ENCODE measurements at places on chromosomes 4 and X.

DNA sequence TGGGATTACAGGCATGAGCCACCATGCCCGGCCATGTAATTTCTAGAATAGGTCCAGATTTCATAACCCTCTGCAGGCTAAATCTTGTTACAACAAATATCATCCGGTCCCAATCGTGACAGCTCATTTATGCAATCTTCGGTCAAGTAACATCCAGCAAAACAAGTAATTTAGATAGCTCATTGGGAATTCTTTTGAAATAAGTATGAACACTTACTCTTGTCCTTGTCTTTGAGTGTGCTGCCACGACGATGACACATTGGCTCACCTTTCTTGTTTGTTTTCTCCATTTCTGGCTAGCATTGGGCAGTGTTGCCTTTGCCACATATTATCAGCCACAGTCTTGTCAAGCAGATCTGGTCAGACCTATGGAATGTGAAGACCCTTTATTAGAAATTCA is 92.0 kb downstream of the PHEX start:
- no peak for DNase-seq

- no peak for DNase-seq
Observed at GRCh38 chrX:13499736-13500135, 69.7 kb upstream of the EGFL6 start.

DNA sequence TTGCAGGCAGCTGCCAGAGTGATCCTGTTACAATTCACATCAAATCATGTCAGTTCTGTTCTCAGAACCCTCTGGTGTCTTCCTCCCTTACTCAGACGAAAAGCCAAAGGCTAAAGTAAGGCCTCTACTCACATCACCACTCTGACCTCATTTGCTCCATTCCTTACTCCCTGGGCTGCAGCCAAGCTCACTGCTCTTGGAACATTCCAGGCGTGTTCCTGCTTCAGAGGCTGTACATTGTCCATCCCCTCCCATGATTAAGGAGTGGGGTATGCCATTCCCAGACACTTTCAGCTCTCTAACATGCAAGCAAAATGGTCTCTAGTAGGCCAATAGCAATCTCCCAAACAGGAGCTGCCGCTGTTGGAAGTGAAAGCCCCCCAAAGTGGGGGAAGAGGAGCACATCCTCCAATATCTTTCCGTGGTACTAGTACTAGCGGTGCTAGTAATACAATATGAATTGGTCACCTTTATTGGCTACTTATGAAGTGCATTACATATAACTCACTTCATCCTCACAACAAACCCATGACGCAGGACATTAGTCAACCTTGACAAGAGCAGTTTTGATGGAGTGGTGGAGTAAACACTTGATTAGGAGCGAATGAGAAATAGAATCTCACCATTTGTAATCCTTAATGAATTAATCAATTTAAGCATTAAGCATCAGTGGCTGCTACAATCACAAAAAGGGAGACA is 15.0 kb downstream of the GAB3 start:
- peak; percentile 15 for DNase-seq

DNA sequence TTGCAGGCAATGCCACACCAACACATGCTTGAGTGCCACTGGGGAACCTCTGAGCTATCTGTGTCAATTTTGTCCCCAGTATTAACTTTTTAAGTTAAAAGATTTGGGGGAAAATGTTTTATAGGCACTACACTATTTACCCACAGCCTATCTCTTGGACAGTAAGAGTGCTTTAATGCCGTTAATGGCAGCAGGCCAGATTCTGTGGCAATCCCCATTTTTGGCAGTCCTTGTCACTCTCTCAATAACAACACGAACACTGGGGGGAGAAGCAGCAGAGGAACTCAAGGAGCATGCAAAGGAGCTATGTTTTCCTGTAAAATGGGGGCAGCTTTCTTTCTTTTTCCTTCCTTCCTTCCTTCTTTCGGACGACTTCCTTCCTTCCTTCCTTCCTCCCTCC is 168.6 kb downstream of the NSUN7 start:
- no peak for DNase-seq

DNA sequence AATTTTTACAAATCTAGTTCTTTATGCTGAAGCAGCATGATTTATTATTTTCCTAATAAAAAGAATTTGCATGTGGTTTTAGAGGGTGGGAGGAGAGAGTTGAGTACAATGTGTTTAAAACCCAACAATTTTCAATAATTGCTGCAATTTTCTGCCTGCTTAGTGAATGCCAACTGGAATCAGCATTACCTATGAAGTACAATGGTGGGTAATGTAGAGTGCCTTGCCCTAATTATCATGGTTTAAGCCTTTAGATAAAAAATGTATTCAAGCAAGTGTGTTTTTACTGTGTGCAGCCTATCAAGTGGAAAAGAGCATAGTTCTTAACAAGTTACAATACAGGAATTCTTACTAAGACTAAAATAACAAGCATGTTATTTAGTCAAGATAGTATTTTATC is 77.9 kb upstream of the ANKRD50 start:
- DNase-seq = no peak

DNA sequence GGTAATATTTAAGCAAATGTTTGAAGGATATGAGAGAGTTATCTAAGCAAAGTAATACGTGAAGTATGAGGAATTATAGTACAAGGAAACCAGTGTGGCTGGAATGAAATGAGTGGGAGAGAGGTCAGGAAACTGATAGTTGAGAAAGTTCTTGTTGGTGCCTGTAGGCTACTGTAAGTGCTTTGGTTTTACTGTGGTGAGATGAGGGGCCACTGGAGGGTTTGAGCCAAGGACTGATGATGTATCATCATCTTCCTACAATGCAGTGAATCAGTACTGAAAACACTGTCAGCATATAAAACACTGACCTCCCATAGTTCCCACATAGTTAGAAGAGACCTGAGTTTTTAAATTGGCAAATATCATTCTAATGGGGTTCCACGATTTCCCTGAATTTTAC is 367.5 kb upstream of the CTSO start:
- no peak for DNase-seq

GRCh38 chrX:73577361-73577760 is 14.4 kb downstream of the CHIC1 start:
- DNase-seq = peak; percentile 7

DNA sequence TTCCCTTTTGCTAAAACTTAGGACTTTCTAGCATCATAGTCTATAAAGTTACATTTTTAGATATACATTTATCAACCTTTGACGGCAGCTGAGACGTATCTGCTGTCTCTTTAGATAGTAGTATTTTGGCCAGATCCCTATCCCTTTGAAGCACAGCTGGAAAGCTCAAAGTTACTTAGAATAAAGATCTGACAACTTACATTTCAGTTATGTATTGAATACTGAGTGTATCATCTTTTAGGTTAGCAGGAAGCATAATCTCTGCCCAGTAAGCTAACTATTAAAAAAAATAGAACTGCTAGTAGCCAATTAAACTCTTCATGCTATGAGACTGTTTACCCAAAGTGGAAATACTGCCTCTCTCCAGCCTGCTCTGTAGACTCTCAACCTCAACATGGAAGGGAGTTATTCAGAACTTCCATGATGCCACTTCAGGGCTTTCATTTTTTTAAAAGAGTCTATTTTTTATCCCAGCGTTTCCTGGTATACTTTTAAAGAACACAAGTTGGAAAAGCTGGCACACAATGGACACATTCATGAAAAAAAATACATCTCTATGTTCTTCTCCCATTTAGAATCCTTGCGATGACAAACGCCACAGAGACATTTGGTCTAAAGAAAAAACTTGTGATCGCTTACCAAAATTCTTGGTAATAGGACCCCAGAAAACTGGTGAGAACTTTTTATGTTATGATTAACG is 126.3 kb downstream of the PRSS12 start:
- no peak for DNase-seq

GRCh38 chr4:170589597-170590191 is 499.9 kb upstream of the AADAT start:
- DNase-seq = no peak

DNA sequence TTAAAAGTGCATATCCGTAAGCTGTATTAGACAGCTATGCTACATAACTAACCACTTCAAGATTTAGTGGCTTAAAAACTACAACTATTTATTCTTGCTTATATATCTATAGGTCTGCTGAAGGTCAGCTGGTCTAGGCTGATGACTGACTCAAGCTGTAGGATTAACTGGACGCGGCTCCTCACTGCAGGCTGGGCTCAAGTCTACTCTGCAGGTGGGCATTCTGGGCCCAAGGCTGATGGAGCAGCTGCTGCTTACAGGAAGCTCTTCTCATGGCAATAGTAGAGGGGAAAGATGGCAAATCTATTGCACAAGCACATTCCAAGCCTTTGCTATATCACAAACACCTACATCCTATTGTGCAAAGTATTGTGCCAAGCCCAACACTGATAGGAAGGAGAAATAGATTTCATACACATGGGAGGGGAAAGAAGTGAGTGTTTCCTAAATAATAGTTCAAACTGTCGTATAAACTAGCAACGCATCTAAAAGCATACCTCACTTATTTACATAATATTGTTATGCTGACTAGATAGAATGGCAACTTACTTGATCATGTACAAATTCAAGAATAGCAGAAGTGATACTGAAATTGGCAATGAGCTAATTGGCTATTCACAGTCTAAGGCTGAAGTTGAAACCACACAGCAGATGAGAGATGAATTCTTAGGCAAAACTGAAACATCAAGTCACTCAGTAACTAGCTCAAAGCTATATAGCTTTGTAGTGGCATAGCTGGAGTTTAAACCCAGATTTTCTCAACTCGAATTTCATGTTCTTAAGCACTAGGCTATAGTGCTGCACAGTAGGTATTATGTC is 263.8 kb downstream of the NKX6-1 start:
- DNase-seq = no peak

DNA sequence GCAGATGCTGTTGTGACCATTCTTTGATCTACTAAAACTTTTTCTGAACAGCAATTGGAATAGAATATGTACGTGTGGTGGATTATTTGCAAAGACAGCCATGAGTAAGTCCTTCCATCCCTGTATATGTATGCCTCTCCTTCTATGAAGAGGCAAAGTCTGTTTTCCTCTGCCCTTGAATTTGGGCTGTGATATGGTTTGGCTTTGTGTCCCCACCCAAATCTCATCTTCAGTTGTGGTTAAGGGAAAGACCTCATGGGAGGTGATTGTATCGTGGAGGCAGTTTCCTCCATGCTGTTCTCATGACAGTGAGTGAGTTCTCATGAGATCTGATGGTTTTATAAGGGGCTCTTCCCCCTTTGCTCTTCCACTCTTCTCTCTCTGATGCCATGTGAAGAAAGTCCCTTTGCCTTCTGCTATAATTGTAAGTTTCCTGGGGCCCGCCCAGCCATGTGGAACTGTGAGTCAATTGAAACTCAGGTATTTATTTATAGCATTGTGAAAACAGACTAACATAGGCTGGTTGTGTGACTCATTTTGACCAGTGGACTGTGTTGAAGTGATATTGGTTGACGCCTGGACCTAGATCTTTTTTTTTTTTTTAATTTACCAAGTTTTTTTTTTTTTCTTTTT is 108.3 kb upstream of the CAMK2D start:
- DNase-seq = no peak

DNA sequence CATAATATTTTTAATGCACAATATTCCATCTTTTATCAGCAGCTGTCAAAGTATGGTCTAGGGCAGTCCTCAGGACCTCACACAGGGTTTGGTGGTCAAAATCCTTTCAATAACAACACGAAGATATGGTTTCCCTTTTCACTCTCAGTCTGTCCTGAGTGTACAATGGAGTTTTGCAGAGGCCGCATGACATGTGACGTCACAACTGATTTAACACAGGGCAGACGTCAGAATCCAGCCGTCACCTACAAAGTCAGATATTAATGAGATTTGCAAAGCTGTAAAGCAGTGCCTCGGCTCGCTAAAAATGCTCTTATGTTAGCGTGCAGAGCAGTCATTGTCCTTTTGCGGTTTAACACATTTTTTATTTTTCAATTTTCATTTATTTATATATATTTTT is 12.5 kb downstream of the ABLIM2 start:
- DNase-seq = no peak

DNA sequence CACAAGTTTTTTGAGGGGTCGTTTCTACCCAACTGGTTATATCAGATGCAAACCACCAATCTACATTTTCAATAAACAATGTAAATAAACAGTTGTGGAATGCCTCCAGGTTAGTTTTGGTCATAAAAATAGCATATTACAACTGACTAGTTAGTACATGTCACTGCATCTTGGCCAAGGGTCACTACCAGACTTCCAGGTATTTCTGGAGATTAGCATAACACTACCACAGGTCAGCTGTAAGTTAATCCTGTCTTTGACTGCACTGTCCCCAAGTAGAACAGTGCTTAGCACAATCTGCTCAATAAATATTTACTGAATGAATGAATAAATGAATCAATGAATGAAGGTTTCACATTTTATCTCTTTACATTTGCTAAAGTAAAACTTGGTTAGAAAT is 64.4 kb downstream of the TBC1D19 start:
- no peak for DNase-seq

GRCh38 chr4:147799986-147800555 is 68.2 kb downstream of the ARHGAP10 start:
- no peak for DNase-seq

DNA sequence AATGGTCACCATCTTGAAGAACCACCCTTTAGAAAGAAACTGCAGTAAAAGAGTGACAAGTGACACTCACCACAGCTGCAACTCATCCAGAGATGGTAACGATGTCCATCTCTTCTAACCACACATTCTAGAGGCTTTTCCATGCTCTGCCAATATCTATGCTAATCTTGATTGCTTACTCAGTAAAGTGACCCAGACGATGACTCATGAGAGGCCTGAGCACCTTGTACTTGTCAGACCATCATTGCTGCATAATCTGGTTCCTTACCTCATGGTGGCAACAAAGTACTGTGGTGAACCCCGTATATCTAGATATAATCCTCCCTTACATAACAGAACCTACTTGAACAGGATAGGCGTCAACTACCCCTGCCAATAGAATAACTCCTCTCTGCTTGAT is 75.6 kb downstream of the CCNG2 start:
- DNase-seq = no peak

- DNase-seq = no peak
Observed at GRCh38 chr4:156830351-156830750, 141.2 kb downstream of the PDGFC start.

DNA sequence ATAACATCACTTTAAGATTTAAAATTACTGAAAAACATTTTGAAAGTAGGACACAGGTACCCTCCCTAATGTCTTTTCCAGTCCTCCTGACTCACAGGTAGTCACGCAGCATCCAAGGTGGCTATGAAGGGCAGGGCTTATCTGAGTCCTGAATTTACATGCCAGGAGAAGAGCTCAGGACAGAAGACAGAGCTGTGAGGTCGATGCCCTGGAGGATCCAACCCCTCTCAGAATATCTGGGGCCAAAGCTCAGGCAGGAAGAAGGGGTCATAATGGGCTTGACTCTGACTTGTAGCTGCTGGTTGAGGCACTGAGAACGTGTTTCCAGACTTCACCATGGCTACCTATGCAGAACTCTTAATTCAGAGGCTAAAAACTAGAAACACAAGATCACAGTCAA is 177.5 kb downstream of the AASDH start:
- DNase-seq = peak; percentile 51
